ENCODE measurements at places on chromosomes 3 and 15.

GRCh38 chr3:171558188-171558696 lies 98.0 kb upstream of the TNIK start:
- DNase-seq: no peak

DNA sequence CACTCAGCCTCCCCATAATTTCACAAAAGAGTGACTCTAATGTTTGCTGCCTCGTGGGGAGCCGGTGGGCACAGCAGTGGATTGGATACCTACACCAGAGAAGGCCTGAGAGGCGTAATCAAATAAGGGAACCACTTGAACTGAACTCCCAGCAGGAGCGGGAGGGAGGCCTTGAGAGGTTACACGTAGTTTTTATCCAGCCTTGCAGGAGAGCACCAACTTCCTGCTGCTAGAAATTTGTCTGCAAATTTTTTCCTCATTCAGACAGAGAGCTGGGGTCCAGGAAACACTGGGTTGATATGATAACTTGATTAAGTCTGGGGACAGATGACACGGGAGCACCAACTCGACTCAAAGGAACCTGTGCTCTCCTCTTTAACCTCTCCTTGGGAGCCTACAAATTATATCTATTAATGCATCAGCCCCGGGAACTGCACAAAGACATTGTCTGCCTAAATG lies 69.8 kb downstream of the HES1 start:
- peak; percentile 30 for DNase-seq

DNA sequence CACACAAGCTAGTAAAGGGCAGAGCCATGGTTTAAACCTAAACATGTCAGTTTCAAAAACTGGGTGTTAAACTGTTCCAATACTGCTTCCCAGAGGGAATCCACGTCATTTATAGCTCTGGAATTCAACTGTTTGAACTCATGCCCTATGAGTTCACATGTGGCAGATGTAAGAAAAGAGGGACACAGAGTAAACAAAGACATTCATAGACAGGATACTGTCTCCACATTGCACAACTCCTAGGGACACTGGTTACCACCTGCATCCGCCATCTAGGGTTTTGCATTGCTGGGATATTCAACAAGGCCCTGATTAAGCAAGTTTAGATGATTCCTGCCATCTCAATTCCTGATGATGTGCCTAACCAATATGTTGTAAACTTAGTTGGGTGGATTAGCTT lies 134.1 kb upstream of the COL8A1 start:
- no peak for DNase-seq

- DNase-seq: peak; percentile 75
Measured at GRCh38 chr15:64842986-64843561, 1.4 kb downstream of the PLEKHO2 start.

DNA sequence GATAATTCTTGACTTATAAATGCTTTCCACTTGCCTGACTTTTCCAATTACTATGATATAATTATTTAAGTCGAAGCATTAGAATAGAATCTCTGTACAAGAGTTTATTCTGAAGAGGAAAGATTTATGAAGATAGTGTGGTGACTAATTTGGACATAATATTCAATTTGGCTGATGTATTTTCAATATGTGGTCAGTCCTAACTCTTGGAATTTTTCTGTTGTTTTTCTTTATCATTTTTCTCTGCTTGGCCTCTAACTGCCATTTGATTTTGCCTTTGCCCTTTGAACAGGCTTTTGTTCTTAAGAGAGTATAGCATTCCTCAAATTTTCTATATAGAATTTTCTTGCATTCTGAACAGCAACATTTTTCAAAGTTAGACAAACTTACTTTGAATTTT lies 2.6 kb upstream of the MDFIC2 start:
- DNase-seq: no peak

DNA sequence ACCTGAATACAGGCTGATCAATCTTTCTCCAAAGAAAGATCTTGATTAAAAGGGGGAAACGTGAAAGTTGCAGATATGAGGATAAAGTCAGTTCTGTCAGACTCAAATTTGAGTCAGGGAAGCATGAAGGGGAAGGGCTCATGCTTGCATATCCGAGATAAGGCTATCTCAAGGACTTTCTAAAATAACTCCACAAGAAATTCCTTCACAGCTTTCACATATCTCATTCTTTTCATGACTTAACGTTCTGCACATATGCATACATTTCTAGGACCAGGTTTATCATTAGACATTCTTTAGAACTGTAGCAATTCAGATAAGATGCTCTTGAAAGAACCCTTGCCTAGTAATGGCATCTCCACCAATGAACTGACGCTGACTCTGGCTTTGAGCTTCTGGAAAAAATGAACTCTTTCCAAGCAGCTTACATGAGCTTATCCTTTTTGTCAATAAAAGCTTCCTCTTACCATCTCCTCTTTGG lies 15.9 kb downstream of the SH3GL3 start:
- DNase-seq: no peak

- no peak for DNase-seq
Measured at GRCh38 chr15:77418391-77418965, 1.4 kb downstream of the PEAK1 start.

GRCh38 chr15:81894061-81894460 lies 151.8 kb downstream of the MEX3B start:
- DNase-seq: no peak

GRCh38 chr3:171841620-171842000 lies 1.5 kb upstream of the TMEM212 start:
- DNase-seq: no peak

GRCh38 chr3:38454884-38455638 lies 1.4 kb downstream of the ACVR2B start:
- no peak for DNase-seq

DNA sequence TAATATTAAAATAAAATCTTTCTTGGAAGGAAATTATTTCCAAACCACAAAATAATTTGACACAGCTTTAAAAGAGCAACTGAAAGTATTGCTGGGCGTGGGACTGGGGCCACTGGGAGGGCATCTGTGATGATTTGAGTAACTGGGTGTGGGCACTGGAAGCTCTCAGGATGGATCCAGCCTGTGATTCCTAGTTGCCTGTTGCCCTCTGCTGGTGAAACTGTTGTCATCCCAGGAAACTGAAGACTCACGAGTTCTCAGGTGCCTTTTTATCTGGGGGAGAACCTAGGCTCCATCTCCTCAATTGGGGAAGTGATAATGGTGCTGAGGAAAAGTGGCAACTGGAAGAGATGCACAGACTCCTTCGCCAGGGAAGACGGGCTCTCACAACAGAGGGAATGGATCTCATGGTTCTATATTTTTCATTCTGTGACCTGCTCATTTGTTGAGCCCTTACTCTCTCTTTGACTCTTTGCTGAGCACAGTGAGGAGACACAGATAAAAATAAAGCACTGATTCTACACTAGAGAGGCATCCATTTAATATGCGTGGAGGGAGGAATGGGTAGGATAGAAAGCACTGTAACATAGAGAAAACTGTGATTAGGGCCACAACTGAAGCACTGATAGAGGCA lies 61.6 kb downstream of the TPRG1 start:
- DNase-seq: no peak

- DNase-seq: no peak
Measured at GRCh38 chr15:85752491-85752961, 42.2 kb downstream of the KLHL25 start.

GRCh38 chr3:108159105-108159504 lies 63.1 kb downstream of the IFT57 start:
- DNase-seq: no peak

- no peak for DNase-seq
Measured at GRCh38 chr15:66430627-66431255, 44.0 kb downstream of the MAP2K1 start.

GRCh38 chr3:31409389-31409788 lies 123.3 kb upstream of the STT3B start:
- no peak for DNase-seq

DNA sequence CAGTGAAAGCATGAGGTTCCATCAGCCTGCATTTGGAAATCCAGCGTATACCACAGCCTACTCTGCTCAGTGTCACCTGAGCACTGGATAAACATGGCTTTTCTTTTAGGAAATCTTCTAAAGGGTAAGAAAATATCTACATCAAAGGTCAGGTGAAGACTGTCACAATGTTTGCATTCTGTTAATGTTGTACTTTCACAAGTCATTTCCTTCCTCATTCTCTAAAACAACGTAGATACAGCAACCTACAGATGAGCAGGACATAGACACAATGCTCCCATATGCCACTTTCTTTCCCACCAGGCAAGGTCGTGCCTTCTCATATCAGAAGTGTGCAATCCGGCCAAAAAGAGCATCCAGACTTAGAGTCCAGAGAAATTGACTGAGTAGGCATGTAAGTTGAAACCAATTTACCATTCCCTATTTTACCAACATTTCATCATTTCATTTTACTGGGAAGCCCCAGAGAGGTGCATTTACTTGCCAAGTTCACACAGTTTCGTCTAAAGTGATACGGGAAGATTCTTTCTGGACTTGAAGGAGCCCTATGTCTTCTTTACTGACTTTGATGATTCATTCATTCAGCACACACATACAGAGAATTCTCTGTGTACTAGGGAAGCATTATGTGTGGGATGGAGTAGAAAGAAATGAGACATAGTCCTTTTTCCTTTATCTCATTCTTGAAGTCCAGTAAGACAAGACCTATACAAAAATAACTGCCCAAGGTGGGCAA lies 30.6 kb upstream of the LPP start:
- DNase-seq: peak; percentile 68

DNA sequence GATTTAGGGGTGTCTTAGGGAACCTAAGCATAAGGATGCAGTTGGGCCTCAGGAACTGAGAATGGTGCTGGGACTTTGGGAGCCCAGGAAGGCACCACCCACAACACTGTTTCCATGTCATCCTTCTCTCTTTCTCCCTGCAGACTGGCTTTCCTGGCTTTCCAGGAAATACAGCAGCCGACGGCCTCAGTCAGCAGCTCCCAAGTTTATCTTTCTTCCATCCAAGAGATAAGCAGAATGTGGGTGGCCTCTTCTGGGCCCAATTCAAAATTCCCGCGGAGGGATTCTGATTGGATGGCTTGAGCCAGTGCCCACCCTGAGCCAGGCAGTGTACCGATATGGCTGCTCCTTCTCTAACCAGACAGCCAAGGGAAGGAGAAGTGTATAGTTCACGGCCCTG lies 4.5 kb upstream of the CLN6 start:
- DNase-seq: no peak

DNA sequence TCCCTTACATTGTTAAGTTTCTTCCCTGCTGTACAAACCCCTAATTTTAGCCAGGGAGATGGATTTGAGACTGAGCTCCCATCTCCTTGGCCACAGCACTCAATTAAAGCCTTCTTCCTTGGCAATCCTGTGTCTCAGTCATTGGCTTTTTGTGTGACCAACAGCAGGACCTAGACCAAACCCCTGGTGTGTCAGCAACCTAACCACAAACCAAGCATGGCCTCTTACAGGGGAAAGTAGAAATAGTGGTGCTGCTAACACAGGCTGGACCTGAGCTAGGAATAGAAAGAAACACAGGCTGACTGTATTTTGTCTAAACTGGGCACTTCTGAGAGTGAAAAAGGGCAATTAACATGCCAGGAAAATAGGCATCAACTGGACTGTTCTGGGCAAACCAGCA lies 37.9 kb downstream of the PPCDC start:
- peak; percentile 75 for DNase-seq

GRCh38 chr3:147118611-147119010 lies 287.7 kb downstream of the ZIC4 start:
- DNase-seq: no peak

DNA sequence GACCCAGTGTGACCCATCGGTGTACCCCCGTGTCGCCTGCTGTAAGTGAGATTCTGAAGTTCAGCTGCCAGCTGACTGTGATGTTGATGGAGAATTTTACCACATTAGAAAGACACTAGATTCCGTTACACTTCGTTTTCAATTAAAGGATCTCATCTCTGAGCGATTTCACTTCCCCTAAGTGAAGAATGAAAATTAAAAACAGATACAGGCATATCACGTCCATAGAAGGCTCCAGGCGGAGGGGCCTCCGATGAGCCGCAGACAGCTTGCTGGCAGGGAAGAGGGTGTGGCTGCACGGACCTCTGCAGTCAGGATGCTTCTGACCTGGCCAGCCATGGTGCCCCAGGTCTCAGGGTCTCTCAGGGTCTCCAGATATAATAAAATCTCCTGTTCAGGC lies 6.6 kb upstream of the CPN2 start:
- no peak for DNase-seq

- peak; percentile 73 for DNase-seq
Measured at GRCh38 chr3:125594125-125594524, 1.2 kb downstream of the OSBPL11 start.

- DNase-seq: peak; percentile 0
Measured at GRCh38 chr3:32340039-32340438, 51.6 kb upstream of the CMTM7 start.

GRCh38 chr15:62740141-62741004 lies 302.2 kb upstream of the TPM1 start:
- DNase-seq: no peak

- DNase-seq: no peak
Measured at GRCh38 chr3:195128255-195129071, 142.5 kb downstream of the XXYLT1 start.

DNA sequence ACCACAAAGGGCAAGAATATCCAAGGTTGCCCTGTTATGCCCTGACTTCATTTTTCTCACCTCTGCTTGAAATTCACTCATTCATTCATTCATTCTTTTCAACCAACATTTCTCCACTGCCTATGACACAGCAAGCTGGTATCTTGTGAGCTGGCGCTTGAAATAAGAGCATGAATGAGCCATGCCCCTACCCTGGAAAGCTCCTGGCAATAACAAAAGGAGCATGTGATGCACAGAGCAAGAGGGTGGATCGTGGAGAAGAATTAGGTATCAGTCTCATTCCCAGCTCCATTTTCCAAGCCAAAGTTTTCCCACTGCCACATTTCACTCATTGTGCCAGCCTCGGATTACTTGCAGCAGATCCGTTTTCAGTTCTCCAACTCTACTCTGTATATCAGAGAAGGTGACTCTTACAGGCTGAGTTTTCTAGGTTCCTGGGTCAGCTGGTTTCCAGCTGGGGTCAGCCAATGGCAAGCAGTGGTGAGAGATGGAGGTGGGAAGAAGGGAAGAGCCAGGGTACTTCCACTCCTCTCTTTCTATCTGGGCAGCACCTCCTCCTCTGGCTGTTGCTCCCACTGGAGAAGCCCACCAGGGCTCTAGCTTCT lies 144.8 kb downstream of the SUCLG2 start:
- DNase-seq: no peak

DNA sequence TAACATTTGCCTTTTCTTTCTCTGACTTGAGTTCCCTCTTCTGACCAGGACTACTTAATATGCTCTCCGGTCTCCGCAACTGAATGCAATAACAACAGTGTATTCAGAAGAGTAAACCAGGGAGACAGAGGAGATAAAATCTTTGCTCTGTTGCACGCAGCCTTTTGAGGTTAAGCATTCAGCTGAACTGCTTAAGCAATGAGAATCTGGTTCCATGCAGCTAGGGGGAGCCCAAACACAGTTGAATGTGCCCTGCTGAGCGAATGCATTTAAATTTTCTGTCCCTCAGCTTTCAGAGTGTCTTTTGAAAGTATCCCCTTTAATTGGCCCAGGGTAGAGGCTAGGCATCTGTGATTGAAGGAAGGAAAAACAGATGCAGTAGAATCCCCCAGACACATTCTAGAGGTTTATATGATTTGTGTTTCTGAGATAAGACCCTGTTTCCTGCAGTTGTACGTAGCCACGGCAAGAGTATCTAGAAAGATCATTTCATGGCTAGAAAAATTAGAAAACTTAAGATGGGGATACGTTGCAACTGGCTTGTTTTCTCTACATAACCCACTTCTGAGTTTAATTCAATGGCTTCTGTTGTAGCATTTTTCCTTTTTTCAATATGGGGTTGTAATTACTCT lies 309.6 kb downstream of the TUSC7 start:
- DNase-seq: peak; percentile 68

Measured in CD14-positive monocyte (primary cell).